Activated CD4-positive, alpha-beta T cell treated with anti-CD3 and anti-CD28 coated beads, Interleukin-2, amount 50 U/mL, for 24 hours (primary cell): ENCODE measurements at places on chromosomes 13 and 19.
A peak's percentile ranks its signal among the peaks of the same experiment; 100 is the strongest.

DNA sequence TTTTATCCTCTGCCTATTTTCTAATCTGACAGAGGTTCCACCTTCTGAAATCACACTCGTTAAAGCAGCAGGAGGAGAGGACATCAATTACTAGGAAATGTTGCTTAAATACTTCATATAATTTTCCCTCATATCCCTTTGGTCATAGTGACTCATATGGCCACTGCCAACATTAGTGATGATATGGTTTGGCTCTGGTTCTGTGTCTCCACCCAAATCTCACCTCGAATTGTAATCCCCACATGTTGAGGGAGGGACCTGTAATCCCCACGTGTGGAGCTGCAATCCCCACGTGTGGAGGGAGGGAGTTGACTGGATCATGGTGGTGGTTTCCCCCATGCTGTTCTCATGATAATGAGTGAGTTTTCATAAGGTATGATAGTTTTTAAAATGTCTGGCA, 618.4 kb upstream of the SLITRK5 start:
- no peak for DNase-seq

GRCh38 chr13:59210543-59210942, 953.2 kb downstream of the DIAPH3 start:
- DNase-seq = no peak

GRCh38 chr19:1066748-1067340, at the start of gene ARHGAP45:
Gene ARHGAP45 (plus strand): TSS chr19:1067167. CDS start chr19:1067406, 239 bp downstream.
- no peak for DNase-seq

DNA sequence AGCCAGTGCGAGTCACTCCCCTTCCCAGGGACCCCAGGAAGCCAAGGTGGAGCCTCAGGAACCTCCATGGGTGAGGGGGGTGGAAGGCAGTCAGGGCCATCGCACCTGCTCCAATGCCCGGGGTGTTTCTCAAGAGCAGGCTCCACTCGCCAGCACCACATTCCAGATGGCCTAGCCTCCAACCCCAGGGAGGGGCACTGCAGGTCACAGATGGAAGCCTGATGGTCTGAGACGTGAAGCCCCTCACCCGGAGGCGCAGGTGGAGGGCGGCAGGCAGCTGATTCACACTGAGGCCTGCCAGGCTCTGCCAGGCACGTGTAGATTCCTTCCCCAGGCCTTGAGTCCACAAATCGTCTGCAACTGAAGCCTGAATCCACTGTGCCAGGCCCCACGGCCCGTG, 23.0 kb upstream of the ISYNA1 start:
- no peak for DNase-seq

DNA sequence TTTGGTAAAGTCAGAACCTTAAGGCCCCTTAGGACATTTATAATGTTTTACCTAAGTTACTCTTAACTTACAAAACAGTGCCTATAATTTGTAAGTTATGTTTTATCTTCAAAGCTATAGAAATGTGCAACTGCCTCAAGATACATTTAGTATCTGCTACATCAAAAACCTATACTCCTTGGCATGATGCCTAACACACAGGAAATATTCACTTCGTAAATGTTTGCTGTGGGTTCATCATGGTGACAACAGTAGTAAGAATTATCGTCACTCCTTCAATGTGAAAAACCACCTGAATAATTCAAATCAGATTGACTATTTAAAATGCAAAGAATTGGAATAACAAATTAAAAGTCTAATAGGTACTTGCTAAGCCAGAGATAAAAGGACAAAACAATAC, 184.1 kb downstream of the DIAPH3 start:
- no peak for DNase-seq

DNA sequence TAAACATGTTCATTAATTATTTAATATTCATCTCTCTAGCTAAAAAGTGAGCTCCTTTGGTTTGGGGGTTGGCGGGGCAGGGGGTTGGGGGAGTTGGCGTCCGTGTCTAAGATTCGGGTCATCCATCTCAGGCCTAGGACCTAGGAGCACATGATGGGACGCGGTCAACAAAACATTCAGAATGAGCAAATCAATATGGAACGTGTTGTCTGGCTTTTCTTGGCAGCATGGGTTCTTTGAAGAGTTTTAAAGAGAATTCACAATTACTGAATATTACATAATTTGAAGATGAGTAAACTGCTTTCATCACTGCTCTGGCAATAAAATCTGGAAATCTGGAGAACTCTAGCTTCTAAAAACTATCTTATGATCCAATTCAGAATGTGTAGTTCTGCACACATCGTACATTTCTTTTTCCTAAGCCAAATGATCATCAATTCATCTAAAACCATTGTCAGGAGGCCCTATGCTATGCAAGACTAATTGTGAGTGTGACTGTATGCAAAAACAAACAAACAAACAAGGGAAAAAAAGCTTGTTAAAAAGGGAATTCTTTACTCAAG, 5.4 kb upstream of the ARGLU1 start:
- no peak for DNase-seq

DNA sequence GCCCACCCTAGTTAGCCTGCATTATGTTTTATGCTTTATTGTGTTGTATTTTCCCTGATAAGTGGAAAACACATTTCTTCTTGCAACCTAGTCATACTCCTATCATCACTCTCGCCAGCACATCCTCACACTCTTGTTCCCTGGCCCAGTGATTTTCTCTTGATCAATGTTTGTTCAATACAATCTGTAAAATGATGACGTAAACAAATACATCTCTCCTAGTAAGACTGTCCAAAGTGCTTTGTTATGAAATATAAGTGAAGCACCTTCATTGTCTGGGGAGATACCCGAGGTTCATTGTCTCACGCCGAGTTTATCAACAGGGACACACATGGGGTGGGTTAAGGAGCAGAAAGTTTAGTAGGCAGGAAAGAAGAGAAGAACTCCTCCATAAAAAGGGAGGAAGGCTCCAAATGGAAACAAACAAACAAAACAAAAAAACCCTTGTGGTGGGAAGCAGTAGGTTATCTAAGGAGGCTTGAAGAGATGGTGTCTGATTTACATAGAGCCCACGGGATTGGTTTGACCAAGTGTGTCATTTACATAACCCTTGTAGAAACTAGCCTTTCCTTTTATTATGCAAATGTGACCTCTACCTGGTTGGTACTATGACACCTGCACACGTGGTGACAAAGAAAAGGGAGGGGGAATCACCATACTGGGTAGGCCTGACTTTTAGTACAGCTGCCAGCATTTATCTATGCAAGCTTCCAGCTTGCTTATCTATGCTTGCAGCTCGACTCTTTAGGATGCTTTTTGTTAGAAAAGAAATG, 1317.9 kb upstream of the SPRY2 start:
- no peak for DNase-seq

DNA sequence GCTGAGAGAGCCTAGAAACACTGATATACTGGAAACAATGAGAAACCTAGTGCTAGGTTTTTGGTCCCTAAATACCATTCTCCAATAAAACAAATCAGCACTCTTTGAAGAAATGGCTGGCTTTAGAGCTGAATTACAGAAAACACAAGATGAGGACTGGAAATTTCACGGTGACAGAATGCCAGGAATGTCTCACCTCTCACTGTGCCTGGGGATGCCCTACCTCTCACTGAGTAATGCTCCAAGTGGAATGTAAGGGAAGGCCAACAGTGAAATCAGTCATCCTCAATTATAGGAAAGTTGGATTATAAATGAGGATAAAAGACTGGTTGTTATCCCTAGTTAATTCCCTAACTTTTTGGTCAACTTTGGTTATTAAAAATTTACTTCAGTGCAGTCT, 259.0 kb downstream of the NALCN start:
- DNase-seq = no peak

DNA sequence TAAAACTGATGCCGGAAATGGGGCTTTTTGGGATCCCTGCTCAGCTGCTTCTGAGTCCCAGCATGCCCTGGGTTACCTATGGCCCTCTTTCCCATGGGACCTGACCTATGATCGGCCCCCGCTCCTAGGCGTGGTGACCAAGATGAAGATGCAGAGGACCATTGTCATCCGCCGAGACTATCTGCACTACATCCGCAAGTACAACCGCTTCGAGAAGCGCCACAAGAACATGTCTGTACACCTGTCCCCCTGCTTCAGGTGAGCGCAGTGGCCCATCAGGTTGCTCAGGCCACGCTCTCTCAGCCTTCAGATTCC, 1.5 kb downstream of the RPS11 start:
- no peak for DNase-seq

DNA sequence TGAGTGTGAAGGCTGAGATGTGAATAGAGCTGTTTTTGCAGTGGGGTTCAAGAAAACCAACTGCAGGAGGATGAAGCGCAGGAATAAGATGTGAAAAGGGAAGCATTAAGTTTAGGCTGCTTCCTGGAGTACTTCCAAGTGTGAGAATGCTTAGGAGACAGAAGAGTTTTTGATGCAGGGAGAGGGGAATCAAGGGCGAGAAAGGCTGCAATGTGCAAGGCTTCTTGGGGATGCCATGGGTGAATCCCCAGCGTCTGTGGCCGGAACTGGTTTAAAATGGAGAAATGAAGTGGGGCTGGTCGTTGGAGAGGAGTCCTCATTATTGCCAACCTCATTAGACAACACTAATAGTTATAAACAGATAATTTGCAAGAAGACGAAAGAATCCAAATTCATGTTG, 764.9 kb downstream of the LIG4 start:
- DNase-seq = no peak

DNA sequence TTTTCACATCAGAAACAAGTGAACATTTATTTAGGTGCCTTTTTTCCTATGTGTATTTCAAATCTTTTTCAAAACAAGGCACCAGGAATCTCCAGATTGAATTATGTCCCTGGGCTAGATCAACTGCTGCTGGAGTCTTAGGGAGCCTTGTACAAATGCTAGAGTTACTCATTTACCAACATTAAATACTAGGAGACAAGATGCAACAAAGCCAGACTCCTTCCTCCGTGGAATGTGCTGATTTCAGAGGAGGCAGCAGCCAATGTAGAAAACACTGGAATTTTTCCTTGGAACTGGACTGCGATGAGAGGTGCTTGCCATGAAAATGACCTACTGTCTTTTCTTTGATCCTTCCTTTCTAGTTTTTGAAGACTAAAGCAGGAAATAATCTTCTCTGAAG, 1514.7 kb upstream of the MIR17HG start:
- no peak for DNase-seq

GRCh38 chr13:98524391-98524790, 52.5 kb downstream of the STK24 start:
- DNase-seq = no peak

- DNase-seq = no peak
Observed at GRCh38 chr13:30033681-30034457, 183.5 kb upstream of the UBL3 start.

- DNase-seq = no peak
Observed at GRCh38 chr19:1098177-1099051, 3.2 kb upstream of the POLR2E start.

GRCh38 chr13:30234619-30235162, 72.7 kb downstream of the KATNAL1 start:
- DNase-seq = no peak

- DNase-seq = no peak
Observed at GRCh38 chr13:19069684-19070397, 111.8 kb downstream of the TUBA3C start.

DNA sequence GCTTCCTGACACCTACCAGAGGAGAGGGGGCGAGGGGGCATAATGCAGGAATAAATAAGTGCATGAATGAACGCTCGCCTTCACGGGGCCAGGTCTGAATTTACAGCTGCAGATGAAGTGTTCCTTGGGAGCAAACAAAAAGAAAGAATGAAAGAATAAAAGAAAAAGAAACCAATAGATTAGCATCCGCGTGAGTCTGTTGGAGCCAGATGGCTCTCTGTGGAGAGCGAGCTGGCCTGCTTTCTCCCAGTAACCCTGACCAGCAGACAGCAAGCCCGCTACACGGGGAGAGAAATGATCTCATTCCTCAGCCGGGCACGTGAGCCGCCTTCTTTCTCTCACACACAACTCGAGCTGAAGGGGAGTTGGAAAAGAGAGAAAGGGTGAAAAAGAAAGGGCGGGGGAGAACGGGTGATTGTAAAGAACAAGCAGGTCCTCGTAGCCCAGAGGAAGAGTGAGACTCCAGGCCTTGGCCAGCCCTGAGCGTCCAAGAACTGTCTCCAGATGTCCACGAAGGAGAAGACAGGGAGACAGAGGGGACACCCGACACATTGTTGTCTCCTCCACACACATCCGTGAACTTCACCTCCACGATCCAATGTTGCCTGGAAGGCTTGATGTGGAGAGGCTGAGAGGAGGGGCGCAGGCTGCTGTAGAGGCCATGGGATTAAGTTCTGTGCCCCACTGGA, 81.4 kb downstream of the RNASEH2B start:
- DNase-seq = no peak

DNA sequence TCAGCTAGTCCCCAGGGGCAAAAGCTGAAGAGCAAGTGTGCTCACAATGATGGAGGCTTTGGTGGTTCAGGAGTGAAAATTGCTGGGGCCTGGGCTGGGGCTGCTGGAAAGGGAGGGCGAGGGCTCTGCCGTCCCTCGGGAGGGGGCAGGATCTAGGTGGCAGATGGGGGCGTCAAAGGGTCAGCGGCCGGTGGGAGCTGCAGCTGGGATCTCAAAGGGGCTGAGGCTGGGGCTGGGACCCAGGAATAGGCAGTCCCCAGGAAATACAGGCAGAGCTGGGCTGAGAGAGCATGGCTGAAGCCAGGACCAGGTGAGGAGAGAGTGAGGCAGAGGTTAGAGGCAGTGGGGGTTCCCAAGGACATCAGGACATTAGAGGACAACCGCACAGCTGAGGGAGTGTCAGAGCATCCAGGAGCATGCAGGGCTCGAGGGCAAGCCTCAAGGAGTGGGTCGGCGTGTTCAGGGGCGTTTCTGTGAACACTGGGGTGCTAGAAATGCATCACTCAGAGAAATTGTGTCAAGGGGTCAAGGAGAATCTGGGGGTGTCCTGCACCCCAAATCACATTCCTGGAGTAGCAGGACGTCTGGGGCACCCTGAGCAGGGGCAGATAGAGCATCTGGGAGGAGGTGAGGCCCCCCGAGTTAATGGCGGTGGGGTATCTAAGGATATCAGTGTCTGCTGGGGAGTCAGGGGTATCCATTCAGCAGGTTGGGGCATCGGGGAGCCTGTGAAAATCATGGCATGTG, 1.2 kb upstream of the SYNE4 start:
- no peak for DNase-seq

GRCh38 chr19:33385956-33386355, 12.4 kb downstream of the CEBPG start:
- DNase-seq = no peak

- DNase-seq = no peak
Observed at GRCh38 chr19:18225355-18225701, 910 bp downstream of the PDE4C start.

DNA sequence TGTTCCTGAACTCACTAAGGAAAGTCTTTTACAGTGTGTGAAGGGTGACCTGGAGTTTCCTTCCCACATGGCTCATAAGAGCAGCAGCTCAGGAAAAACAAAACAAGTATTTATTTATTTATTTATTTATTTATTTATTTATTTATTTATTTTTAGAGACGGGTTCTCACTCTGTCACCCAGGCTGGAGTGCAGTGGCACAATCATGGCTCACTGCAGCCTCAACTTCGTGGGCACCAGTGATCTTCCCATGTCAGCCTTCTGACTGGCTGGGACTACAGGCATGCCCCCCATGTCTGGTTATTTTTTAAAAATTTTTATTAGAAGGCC, 10.4 kb downstream of the ARL11 start:
- DNase-seq = no peak

GRCh38 chr19:41887711-41888382, 4.9 kb downstream of the ARHGEF1 start:
- DNase-seq = peak; percentile 81
